ENCODE measurements at places on chromosomes 7 and 10.

DNA sequence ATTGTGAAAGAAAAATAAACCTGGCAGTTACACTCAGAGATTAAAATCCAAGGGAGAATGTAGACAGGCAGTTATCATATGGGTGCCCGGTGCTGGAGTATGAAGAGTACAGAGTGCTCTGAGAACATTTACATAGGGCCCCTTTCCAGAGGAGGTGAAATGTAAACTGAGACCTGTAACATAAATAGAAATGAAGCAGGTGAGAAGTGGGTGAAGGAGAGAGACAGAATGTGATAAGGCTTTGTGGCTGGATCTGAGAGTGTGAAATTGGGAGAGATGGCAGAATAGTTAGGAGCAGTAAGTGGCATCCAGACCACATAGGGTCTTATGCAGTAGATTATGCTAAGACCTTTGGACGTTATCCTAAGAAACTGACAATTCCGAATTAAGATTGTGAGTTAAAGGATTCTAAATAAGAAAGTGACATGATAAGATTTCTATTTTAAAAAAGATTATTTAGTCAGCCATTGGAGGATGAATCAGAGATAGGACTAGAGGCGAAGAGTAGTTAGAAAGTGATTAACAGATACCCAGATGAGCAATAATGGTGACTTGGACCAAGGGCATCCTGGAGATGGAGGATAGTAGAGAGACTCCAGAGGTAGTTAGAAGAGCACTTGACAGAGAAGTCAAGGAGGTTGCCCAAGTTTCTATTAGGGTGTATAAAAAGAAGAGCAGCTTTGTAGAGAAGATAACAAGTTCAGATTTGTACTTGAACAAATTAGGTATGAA is 36.7 kb downstream of the DNAH11 start:
- no peak for DNase-seq

DNA sequence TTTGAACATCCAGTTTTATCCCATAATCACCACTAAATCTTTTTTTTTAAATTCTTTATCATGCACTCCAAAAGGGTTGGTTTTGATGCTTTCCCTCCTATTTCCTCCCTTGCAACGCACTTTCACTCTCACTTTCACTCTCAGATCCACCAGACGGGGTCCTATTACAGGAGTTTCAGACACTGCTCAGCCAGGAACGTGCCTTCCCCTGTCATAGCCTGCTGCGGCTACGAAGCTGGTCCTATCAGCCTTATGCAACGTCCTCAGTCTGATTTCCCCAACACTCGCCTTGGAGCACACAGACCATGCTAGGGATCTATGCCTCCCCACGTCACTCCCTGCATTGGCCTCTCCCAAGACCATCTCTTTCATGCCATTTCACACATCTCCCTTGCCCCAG is 23.4 kb downstream of the ZPBP start:
- peak; percentile 30 for DNase-seq

DNA sequence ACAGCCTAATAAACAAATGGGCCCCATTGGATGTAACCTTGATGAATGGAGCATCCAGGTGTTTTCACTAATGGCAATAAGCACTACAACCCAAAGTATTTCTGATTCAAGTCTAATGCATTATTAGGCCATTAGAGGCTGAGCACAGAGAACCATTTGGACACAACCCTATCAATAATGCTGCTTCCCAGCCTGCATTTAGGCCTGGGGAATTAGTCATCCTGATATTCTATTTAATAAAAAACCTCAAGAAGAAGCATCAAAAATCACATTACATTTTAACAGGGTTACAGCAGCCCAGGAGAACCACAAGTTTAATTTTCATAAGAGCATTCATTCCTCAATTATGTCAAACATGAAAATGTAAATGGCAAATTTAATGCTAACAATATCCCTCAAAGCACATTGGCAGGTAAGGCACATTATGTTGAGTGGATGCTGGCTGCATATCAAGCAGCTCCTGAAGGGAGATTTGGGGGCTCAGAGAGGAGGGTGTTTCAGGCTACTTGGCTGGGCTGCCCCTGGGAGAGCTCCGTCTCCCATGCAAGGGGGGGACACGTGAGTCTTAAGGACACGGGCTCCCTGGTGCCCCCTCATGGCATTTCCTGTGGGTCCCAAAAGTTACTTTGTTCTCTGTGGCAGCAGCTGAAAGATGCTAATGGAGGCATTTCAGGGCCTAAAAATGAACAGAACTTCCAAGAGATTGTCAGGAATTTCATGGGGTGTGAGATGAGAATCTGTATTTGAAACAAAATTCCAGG is 143.4 kb downstream of the HERPUD2 start:
- no peak for DNase-seq

DNA sequence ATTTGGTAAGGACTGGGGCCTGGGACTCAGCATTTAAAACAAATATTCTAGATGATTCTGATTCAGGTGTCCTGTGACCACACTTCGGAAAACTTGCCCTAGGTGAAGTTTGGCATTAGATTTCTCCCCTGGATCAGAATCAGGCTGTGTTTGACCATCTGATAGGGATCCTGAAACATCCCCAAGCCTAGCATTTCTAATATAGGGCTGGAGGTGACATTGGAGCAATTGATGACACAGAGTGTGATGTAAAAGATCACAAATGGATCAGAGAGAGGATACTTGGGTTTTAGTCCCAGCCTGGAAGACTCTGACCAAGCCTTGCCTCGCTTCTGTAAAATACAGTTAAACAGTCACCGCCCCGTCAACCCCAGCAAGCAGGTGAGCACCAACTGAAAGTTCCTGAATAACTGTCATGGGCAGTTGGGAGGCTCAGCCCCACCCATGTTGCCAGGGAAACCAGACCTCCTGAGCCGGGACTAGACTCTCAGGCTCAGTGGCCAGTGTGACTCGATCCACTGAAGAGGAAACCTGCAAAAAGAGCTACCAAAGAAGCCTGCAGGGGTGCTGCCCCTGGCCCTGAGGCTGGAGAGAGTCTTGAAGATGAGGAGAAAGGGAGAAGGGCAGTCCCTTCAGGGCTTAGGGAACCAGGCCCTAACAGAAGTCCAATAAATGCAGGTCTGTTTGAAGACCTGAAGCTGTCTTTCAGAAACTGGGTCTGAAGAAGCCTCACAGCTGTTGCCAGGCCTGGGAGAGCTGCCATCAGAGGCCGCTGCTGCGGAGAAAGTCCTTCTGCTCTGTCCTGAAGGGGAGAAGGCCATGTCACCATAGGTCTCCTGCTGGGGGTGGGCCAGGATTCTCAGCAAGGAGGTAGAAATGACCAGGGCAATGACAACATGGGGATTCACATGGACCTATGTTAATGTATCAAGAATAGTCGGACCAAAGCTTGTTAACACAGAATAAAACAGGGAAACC is 126.1 kb upstream of the KCNMA1 start:
- DNase-seq, result no peak

DNA sequence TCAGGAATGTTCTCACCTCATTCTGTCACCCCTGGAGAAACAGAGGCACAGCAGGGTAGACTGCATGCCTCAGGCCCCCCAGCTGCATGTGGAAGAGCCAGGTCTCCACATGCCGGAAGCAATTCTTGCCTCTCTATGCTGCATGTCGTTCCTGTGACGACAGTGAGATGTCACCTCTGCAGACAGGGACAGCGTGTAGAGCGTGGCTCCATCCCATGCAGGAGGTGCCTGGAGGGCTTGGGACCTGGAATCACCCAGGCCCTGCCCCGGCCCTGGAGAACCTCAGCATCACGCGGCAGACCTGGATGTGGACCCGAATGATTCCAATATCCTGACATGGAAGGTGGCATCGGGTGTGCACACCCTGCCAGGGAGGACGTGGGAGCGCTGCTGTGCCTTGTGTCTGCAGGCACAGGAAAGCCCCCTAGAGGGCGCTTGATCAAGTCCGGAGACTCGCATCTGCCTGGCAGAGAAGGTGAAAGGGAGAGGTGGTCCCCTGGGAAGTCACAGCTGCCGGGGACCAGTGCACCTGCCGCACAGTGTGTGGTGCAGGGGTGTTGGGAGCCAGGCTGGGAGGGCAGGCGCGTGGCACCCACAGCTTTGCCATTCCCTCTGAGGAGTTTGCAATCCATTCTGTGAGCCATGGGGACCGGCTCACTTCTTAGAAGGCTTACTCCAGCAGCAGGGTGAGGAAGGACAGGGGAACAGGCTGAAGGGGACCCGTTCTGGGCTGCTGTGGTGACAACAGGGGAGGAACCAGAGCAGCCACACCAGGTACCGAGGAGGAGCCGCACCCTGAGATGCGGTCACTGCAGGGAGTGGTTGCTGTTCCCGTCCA is 45.3 kb upstream of the EN2 start:
- DNase-seq, result peak; percentile 70

DNA sequence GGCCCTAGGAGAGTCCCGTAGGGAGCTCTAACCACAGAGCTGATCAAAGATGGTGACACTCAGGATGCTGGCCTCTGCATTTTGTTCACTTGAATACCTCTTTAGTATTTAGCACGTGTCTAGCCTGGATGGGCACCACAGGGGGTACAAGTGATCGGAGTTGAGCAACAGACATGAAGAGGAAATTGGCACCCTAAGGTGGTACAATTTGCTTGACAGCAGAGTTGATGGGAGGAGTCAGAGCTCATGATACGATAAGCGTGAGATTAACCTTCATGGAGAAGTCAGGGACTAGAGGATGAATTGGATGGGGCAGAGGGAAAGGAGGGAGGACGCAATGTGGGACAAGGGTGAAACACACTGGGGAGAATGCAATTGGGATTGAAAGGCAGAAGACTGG is 9.9 kb upstream of the ZNF212 start:
- no peak for DNase-seq

DNA sequence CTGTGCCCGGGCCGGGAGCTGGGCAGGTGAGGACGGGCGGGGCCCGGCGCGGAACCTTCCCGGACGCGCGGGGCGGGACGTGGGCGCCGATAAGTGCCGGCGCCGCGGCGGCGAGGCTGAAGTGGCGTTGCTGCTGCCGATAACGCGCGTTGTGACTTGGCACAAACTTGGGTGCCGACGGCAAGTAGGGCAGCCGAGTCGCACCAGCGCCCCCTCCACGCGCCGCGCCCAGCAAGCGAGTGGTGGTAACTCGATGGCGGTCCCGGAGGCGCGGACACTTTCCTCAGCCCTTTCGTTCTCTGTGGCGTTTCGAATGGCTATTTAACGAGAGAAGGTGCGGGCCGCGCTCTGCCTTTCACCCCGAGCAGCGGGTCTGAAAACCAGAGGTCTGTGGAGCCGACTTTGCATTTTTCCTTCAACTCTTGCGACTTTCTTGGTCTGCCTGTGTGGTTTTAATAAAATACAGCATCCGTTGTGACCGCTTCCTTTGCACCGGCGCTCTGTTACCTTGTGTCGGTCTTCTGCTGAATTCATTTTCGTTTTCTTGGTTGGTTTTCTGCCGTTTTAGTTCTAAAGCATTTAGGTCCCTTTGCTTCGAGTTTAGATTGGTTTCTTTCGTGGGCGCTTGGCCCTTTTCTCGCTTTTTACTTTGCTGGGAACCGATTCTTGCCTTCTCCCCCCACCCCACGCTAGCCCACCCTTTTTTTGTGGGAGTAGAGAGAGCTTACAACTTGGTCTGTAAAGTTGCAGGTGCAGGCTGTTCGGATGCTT is 701 bp downstream of the STK17A start:
- DNase-seq, result peak; percentile 71

GRCh38 chr7:107138696-107139420 is 29.9 kb upstream of the HBP1 start:
- no peak for DNase-seq

DNA sequence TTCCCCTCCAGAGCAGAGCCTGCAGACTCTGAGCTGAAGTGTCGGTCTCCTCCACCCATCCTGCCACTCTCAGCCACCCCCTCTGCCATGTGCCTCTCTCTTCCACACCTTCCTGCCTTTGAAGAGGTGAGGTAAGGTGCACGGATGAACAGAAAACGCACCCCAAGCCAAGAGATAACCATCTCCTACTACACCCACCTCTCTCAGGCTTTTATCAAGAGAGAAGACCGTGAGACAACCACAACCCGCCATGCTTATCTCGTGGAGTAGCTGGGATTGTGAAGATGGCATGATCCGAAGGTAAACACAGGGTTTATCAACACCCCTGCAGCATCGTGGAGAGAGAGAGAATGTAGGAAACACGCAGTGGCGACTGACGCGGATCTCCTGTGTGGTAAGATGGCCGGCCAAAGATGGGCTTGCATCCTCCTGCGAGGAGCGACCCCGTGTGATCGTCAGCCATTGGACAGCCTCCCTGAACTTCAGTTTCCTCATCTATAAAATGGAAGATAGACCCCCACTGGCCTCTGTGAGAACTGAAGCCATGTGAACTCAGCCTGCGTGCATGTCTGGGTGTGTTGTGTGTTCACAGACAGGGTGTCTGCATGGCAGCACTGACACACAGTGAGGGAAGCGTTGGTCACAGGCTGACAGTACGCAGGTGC is 219.0 kb downstream of the DIP2C start:
- peak; percentile 17 for DNase-seq

DNA sequence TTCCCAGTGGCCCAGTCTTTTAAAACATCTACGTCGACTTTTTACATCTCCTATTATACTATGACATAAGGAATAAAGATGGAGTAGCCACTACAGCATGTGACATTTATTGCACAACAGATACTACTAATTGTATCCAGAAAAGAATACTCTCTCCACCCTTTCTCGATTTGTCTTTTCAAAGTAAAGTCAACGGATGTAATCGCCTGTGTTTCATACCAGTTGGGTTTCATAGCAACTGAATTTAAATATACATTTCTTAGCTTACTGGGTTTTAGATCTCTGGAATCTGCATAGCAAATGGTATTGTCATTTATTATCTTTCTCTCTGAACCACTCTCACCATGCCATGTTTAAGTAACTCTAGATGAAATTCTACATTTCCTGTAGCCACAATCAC is 86.4 kb upstream of the TRIL start:
- DNase-seq, result no peak

- no peak for DNase-seq
These were observed 74.1 kb downstream of the LRRTM3 start for GRCh38 chr10:66999762-67000545.

DNA sequence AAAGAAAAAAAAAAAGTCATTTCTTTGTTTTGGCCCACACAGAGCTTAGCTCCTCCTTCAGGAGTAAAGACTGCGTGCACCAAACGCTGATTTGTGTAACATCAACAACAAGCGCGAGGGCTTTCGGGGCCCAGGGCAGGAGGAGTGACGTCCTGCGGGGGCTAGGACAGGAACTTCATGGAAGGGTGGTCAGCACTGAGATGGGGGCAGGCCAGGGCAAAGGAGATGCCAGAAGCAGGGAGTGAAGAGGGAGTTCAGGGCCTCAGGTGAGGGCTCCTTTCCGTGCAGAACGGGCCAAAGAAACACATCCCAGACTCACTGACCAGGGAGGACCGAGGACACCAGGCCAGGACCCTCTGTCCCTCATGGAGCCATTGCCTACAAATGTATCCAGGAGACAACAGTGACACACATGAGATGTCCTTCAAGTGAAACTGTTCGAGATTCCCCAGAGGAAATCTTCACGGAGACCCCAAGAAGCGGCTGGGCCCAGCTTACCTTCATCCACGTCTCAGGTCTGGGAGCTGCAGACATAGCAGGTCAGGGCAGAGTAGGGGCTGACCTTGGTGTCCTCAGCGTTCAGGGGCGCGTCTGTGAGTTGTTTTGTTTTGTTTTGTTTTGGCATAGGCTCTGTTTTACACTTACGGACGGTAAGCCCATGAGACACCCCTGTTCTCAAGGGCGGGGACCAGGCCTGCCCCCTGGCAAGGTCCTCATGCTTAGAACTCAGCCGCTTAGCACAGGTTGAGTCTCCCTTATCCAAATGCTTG is 30.4 kb upstream of the SHH start:
- no peak for DNase-seq

Measured in stimulated activated CD4-positive, alpha-beta T cell treated with anti-CD3 and anti-CD28 coated beads, Interleukin-2, amount 100 ng/mL, for 24 hours (primary cell).